Activated naive CD4-positive, alpha-beta T cell (primary cell): ENCODE measurements at places on chromosomes 11 and 22.

DNA sequence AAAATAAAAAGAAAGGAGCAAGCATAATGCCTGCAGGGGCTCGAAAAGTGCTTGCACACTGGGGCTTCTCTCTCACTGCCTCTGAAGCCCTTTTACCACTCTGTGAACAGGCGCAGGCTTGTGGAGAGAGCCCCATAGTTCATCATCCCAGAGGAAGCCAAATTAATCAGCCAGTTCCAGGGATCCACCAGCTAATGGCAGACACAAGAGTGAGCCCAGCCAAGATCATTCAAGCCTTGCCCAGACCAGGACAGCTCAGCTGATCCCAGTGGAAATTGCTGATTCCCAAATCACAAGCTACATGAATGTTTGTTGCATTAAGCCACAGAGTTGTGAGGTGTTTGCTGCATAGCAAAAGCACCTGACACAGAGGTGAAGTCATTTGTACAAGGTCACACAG is 135.3 kb downstream of the CHST1 start:
- DNase-seq, result no peak

DNA sequence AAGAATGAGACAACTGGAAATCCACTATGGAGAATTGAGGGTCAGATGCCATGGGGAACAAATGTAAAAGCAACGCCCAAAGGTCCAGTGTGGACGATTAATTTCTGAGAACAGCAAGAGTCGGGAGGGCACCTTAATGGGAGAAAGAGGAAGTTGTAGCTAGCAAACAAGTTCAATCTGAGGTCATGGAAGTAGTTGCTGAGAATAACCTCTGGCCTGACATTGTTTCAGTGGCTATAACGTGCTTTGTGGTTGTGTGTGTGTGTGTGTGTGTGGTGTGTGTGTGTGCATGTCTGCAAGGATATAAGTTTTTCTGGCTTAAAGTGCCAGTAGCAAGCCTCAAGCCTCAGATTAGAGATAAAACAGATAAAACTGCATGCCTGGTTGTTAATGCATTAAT is 1630.1 kb upstream of the TENM4 start:
- DNase-seq, result no peak

DNA sequence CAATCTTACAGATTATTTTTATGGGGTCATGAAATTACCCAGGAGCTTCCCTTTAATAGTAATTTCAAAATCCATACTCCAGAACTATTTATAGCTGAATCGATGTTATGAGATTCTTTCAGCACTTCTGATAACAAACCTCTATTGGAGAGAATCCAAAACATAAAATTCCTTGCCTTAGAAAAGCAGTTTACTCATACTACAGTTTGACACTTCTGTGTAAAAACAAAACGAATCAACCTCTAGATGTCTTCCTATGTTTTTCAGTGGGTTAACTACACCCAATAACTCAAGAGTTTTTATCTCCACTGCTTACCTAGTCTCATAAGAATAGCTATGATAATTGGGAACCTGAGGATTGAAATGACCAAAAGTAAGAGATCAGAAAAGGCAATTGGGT is 35.6 kb downstream of the KIF18A start:
- no peak for DNase-seq

DNA sequence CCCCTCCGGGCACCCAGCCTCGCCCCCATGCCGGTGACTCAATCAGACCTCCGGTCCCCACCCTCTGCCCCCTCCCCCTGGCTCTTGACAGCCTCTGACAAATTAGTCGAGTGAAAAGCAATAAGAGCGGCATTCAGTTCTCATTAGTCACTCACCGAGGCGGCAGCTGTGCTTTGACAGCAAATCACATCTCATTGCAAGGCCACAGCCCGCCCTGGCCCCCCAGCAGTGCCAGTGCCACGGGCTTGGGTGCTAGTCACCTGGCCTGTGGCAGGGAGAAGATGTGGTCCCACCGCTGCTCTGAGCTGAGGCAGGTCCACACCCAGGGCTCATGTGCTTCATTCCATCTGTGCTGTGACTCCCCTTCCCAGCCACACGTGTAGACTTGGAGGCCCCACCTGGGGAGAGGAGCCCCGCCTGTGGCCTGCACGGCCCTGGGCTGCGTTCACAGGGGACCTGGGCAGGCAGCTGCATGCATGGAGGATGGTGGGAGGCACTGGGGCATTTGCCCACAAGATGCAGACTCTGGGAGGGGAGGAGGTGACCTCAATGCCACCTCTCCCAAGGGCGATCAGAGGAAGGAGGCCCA is 7.4 kb upstream of the TH start:
- no peak for DNase-seq

DNA sequence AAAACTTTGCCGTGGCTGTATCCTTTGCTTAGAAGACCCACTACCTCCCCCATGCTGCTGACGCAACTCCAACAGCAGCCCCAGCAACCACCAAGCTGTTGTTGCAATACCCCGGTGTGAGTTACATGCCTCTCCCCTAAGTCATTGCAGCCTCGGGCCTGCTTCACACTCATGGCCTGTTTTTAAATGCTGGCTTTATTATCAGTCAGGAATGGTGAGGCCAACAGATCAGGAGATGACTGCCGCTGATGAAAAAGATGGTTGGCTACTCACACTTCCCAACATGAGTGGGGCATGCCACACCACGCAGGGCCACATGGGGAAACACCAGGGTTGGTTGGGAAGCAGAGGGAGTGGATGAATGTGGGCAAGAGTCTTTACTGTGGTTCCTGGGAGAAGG is 171.5 kb upstream of the SYT13 start:
- DNase-seq, result no peak

DNA sequence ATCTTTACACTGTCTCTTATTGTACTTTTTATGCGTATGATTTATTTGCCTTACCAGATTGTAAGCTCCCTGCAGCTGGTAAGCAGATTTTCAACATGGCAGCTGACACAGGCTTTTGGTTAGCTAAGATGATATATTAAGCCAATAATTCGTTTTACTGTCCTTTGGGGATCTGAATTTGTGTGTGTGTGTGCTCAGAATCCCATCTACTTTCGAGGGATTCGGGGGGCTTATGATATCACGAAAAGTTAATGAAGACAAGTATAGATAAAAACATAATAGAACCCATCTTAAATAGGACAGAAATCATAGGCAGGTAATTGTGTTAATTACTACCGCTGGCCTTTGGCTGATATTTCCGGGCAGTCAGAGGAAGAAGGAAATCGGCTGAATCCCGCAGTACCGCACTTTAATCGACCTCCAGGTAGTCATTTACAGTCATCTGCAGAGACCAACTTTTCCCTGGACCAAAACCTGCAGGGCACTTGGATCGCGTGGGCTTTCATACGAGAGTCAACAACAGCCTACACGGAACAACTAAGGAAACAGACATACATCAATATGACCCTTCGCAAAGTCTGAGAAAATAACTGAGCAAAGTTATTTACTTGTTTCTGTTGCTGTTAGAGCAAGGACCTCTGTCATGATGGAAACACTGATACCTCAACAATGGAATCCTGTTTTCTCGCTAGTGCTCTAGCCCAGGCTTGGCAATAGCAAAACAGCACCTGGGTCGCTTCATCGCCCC is 802 bp downstream of the KBTBD3 start:
- no peak for DNase-seq

DNA sequence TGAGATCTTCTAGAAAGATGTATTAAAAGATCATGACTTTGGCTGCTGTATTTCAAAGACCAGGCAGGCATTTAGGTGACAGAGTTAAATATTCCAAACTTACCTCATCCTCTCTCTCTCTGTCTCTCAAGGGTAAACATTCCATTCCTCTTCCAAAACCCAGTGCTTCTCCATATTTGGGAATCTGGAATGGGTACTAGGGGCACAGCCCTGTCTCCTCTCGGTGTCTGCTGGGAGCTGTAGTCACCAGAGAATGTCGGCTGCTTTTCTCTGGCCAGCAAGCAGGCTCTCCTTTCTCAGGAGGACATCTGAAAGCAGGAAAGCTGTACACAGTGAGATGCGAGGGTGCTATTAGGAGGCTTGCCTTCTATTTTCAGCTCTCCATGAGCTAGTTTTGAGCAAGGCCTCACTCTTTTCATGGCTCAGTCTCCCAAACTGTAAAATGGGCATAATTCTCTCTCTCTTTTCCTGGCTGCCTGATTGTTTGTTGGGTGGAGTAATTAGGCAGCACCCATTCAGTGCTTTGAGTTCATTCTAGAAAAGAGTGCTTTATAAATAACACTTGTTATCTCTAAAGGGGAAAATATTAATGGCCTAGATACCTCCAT is 9.3 kb upstream of the PEX26 start:
- DNase-seq, result no peak

- no peak for DNase-seq
Measured at GRCh38 chr22:38494498-38494897, 11.6 kb downstream of the DDX17 start.

DNA sequence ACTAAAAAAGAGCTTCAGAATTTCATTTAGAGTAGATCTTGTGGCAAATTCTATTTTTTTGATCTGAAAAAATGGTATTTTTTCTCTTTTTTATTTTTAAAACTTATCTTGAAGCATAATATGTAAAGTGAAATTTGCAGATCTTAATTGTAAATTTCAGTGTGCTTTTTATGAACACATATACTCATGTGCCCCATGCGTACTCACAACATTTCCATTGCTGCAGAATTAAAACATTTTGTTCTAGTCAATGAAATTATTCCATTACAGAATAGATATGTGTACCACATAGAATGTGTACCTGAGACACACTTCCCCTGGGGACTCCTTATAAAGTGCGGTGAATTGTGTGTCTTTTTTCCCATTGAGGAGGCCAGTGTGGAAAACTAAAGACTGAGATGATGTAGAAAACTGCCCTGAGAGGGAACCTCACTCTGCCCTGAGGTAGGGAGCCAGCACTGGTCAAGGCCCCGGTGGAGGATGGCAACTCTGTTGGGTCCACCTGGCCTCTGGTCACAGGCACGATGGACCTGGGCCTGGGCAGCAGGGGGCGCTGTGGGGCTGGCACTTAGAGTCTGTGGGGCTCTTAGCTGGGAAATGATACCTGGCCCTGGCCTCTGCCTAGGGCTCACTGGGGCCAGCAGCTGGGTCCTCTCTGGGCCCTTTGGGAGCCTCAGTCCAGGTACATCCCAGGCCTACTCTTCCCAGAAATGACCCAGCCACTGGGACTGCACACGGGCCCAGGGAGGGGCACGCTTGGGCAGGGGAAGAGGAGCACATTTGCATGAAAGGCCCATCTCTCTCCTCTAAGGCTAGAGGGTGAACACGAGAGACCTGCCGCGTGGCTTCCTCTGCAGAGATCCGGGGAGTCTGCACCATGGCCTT is 77.9 kb upstream of the TOP3B start:
- DNase-seq, result no peak

DNA sequence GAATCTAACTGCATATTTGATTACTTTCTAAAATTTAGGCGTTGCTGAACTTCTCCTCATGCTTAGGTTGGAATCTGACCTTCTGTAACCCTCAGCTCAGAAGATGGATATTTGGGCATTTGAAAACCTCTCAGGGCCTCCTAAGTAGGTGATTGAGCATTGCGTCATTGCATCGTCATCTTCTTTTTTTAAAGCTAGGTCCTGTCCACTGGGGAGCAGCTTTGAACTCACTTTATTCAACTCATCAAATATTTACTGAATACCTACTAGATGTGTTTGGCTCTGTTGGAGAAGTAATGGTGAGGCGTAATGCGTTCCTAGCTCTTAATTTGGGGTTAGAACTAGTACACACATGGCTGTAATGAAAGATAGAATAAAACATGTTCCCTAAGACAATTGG is 56.8 kb downstream of the ZBTB16 start:
- no peak for DNase-seq

- no peak for DNase-seq
Measured at GRCh38 chr22:45263463-45264269, 21.1 kb upstream of the UPK3A start.

GRCh38 chr11:118902336-118903203 is 18.9 kb downstream of the CXCR5 start:
- DNase-seq, result no peak

DNA sequence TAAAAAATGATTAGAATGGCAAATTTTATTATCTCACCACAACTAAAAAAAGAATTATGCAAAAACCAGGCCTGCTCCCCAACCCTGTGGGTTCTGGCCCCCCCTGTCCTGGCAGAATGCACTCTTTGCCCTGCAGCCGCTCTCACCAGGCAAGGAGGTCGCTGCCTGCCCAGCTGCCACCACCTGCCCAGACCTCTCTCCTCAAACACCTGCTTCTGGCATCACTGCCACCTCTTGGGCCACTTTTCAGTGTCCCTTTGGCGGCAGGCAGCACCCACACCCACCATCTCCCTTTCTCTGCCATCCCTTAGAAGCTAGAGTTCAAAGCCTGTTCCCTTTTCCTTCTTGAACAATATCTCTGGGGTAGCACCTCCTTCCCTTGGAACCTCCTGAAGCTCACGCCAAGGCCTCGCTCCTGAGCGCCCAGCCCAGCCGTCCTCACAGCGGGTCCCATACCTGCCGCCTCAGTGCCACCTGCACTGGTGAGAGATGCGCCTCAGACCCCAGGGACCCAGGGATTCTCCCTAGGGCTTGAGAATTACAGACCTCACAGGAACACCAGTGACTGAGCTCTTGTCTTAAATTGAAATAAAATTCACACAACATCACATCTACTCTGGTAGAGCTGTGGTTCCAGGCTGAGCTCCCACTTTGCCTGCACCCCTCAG is 44.6 kb downstream of the SGSM3 start:
- no peak for DNase-seq

DNA sequence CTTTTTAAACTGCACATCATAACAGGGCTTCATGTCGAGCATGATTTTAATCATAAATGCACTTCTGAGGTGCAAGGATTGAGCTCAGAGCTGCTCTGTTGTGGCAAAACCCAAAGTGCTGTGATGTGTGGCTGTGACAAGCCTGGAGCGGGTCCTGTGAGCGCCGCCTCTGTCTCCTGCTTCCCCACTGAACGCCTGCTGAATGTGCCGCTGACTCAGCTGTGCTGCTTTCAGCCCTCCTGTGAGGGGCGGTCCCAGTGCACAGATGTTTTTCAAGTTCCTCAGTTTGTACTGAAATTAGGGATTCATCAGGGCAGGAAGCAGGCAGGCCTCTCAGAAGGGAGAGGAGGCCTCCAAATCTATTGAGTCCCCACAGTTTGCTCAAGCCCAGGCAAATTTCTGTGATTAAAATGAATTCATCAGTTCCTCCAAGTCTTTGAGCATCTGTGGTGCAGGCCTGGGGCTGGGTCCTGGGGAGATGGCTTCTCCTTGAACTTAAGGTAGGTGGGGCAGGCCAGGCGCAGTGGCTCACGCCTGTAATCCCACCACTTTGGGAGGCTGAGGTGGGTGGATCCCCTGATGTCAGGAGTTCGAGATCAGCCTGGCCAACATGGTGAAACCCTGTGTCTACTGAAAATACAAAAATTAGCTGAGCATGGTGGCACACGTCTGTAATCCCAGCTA is 3.0 kb upstream of the GTSE1 start:
- DNase-seq, result no peak

- DNase-seq, result no peak
Measured at GRCh38 chr11:46588131-46588530, 5.7 kb downstream of the AMBRA1 start.

GRCh38 chr22:31173386-31174145 is 13.6 kb downstream of the RNF185 start:
- DNase-seq, result no peak
